Fibroblast of skin of scalp (primary cell): ENCODE measurements at places on chromosomes 3 and 15.

DNA sequence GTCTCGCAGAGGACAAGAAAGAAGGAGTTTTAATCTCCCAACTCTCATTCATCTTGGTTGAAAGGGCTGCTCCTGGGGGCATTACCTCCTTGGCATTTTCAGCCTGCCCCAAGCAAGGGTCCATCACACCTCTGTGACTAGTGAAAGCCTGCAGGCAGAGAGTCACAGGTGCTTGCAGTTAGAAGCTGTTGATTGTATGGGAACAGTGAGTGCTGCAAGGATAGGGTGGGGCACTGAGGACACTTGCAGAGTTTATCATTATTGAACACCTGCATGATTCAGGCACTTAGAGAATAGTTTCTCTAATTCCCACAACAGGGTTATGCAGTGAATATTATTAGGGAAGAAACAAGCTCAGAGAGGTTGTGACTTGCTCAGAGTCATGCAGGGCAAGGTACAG lies 41.7 kb upstream of the IGF2BP2 start:
- DNase-seq: no peak

GRCh38 chr3:185332026-185332735 lies 30.8 kb upstream of the MAP3K13 start:
- peak; percentile 30 for DNase-seq

- DNase-seq: no peak
Observed at GRCh38 chr15:70714565-70714964, 48.8 kb downstream of the UACA start.

- peak; percentile 15 for DNase-seq
Observed at GRCh38 chr3:127158614-127159229, 34.2 kb upstream of the PRR23E start.

GRCh38 chr3:43319794-43320193 lies 33.5 kb downstream of the SNRK start:
- DNase-seq: no peak

- DNase-seq: no peak
Observed at GRCh38 chr3:57085211-57085610, 24.7 kb downstream of the SPATA12 start.

- DNase-seq: no peak
Observed at GRCh38 chr3:136171097-136171542, 25.0 kb downstream of the MSL2 start.

DNA sequence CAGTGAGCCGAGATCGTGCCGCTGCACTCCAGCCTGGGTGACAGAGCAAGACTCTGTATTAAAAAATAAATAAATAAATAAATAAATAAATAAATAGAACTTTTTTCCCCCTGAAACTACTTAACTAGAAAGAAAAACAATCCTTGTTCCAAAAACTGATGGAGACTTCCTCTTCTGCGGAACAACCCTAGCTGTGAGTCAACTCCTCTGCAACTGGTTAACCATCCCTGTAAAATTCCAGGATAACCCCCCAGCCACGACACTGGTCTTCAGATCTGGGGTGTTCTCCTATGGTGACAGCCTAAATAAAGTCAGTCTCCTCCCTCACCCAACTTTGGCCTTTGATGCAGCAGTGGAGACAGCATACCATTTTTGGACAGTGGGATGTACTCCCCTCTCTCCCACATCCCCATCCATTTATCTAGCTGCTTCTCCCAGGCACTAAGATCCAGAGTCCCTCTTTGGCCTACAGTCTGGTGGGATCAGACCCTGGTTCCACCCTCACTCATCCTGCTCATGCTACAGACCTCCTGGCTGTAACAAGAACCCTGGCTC lies 352.6 kb downstream of the OCA2 start:
- DNase-seq: peak; percentile 34

- DNase-seq: no peak
Observed at GRCh38 chr3:128317698-128318231, 148.9 kb downstream of the DNAJB8 start.

- no peak for DNase-seq
Observed at GRCh38 chr15:49093252-49094105, 47.2 kb upstream of the SECISBP2L start.

DNA sequence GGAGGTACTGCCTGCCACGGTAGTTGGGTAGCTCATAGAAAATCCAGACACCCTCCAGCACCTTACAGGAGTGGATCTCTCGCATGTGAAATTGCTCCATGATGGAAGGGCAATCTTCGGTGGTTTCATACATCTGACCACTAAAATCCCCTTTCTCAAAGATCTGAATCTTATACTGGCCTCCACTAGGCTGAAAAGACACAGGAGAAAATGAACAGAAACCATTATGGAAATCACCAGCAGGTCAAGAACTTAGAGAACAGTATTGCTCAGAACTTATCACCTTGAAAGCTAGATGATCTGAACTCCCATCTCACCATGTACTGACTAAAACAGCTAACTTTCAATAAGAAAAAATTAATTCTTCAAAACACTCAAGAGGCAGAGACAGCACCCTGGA lies 5.4 kb downstream of the CRYGS start:
- DNase-seq: no peak

GRCh38 chr3:178583963-178584575 lies 47.8 kb downstream of the KCNMB2 start:
- no peak for DNase-seq

DNA sequence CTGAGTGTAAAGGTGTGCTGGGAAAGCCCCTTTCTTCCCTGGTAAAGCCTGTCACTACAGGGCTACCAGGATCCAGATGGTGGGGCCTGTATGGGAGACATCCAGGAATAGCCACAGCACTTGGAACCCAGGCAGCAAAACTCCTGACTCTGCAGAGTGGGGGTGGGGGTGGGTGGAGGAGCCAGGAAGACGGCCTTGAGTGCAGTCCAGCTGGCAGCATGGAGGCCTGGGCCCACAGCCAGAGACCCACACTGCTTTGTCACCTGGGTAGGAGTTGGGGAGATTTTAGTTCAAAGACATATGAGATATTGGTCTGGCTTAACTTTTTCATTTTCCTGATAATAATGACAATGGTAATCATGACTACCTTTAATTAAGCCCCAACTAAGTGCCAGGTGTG lies 116.7 kb upstream of the MRPS22 start:
- DNase-seq: no peak

GRCh38 chr3:101656651-101657050 lies 20.3 kb downstream of the ZBTB11 start:
- DNase-seq: no peak

DNA sequence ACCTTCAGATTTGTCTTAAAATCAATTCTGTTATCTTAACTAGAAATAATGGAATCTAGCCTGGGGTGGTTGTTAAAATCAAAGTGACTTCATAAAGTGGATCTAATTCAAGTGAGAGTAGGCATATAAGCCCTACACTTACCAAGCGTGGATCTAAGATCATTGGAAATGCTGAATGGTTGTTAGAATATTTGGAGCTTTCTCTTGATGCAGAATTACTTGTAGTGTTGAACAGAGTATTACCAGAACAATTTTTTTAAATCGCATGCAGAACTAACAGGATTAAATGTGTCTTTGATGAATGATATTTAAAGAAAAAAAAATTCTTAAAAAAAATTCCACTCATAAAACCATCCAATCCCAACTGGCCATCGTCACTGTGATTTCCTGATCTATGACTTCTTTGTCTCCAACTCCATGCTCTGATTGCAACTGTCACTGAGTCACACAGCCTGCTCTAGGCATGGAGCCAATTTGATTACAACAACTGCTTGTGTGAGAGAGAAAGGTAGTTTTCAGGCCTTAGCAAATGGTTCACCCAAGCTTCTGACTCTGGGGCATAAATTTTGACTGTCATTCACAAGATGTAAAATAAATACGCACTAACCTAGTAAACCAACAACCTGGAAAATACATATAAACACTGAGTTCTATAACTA lies 25.9 kb upstream of the SPRED1 start:
- peak; percentile 58 for DNase-seq

GRCh38 chr3:126245811-126246727 lies 65.7 kb upstream of the ALDH1L1 start:
- DNase-seq: peak; percentile 55

DNA sequence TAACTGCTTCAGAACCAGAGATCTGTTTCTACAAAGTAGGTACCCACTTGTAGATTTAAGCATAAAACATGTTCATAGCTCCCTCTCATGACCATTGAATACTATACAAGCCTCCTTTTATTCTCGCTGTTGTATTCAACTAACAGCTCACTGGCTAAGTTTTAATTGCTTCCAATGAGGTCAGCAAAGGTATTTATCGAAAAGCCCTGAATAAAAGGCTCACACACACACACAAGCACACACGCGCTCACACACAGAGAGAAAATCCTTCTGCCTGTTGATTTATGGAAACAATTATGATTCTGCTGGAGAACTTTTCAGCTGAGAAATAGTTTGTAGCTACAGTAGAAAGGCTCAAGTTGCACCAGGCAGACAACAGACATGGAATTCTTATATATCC lies at the start of gene FGF7:
FGF7 (plus strand) TSS at position 222 of the 400 bp plus-strand sequence. CDS start 1,056 bp downstream, outside the sequence.
- peak; percentile 45 for DNase-seq

DNA sequence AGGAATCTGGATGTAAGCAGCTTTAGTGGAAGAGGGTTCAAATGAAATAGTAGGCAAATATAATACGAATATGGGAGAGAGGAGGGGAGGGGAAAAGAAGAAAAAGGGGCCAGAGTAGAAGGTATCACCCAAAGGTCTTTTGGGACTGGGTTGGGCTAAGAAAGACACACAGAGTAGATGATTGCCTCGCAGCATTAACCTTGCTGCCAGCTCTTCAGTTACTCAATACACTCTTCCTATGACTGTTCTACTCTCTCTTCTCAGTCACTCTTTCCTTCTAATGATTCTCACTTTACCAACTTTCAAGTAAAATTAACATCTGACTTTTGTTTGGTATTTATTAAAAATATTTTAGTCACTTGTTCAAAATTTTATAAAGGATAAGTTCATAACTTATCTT lies 52.8 kb downstream of the CLASP2 start:
- no peak for DNase-seq

- no peak for DNase-seq
Observed at GRCh38 chr3:104598848-104599511, 767.7 kb upstream of the ALCAM start.

DNA sequence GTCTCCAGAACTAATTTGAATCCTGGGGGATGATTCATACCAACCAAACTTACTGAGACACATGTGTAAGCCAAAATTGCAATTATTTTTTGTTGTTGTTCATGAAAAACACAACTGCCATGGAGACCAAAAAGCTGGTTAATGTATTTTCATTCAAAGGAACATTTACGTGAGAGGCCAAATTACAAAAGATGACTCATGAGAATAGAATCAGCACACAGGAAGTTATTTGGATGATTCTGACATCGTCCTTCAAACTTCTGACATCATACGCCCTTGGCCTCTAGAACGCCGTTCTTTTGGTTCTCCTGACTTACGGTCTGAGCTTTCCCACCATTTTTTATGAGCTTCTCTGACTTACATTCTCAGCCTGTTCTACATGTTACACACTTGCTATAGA lies 3.0 kb upstream of the ZNF280D start:
- DNase-seq: peak; percentile 57

- no peak for DNase-seq
Observed at GRCh38 chr3:31971607-31972006, 9.5 kb downstream of the OSBPL10 start.

DNA sequence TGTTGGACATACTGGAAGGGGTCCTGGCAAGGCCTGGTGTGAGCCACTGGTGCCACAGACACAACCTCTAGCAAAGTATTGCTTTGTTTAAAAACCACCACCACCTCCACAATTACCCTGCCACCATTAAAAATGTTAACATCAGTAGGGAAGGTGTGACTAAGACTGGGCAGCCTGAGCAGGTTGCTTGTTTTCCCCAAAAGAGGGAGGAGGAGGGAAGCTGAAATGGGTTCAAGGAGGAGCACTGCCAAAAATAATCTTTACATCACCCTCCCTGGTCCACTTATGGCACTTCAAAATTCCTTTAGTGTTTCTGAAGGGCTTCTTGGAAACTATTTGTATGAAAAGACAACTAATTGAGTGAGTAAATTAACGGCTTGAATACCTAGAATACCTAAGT lies 99.8 kb upstream of the FGF7 start:
- peak; percentile 9 for DNase-seq

DNA sequence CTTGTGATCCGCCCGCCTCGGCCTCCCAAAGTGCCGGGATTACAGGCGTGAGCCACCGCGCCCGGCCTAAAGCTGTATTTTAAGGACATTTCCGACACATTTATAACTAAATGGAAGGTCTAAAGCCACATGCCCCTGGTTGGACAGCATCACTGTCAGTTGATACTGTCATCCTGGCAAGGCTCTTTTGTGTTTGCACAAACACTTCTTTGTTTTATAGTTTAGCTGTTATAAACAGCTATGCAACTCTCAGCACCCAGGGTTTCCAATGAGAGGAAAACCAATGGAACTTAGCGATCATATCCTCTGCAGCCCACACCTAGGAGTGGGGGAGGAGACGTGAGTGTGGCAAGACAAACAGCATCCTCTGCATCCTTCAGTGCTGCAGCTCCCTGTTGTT lies 19.7 kb downstream of the NIPA1 start:
- DNase-seq: no peak

DNA sequence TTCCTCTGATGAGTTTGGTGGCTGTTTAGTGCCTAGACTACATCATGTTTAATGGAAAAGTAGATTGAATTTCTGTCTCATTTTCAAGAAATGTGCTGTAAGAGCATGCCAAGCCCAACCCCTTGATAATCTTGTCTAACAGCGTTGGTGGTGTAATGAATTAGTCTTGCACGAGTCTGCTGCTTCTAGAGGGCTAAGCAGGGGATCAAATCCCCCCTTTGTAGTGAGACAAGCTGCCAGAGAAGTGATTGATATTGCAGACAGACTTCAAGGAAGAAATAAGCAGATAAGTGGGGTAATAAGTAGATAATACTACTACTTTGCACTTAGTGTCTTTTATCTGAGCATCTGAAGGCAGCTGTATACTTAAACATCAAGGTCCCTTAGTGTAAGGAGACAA lies 141.4 kb downstream of the TP63 start:
- no peak for DNase-seq

- no peak for DNase-seq
Observed at GRCh38 chr15:91887321-91887720, 33.8 kb downstream of the SLCO3A1 start.

- no peak for DNase-seq
Observed at GRCh38 chr3:36823806-36824205, 59.5 kb upstream of the DCLK3 start.

GRCh38 chr15:42576776-42577175 lies 1.4 kb downstream of the STARD9 start:
- DNase-seq: no peak

DNA sequence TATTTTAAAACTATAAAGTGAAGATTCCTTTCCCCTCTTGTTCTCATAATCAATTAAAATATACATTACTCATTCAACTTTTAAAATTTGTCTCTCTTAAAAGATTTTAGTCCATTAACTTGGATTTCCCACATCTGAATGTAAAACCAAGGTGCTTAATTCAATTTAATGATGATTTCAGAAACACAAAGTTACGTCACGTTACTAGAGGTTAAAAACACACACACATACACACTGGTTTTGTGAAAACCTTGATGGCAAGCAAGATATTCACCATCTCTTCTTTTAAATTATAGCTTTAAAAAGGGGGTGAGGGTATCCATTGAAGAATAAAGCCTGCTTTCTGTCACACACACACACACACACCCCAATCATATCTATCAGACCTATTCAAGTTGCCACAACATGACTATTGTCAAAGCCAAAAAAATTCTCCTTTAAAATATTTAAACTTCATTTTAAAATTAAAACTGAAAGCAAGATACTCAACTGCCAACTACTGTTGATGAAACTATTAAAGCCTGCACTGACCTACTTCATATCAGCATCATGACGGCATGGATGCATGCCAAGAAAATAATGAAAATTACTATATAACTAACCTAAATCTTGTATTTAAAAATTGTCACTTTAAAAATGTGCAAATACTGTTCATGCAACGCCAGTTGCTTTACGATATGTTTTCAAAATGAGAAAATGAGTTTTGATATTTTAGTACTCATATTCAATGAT lies 2.1 kb downstream of the RFX7 start:
- DNase-seq: no peak
